ENCODE measurements at places on chromosomes 3 and 15.

GRCh38 chr3:22239011-22239410 is 488.0 kb upstream of the ZNF385D start:
- no peak for DNase-seq

- peak; percentile 23 for DNase-seq
Measured at GRCh38 chr3:128113817-128114794, 9.5 kb downstream of the RUVBL1 start.

DNA sequence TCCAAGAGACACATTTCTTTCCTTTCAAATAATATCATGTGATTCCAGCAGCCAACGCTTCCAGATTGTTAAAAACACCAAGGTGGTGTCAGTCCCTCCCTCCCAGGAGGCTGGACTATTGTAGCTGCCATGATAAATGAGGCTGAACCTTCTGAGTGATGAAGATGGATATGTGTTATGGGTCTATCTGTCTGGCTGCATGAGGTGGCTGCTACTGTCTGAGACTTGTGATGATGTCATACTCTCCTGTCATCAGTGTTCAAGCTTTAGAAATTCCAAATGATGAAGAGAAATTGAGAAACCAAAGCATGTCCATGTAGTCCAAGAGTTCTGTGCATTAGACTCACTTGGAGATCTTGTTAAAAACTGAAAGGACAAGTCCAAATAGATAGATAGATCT is 683.0 kb downstream of the NTRK3 start:
- DNase-seq, result no peak

- DNase-seq, result no peak
Measured at GRCh38 chr15:69090197-69090948, 70.1 kb upstream of the GLCE start.

GRCh38 chr3:159139326-159139725 is 337.5 kb downstream of the MFSD1 start:
- DNase-seq, result no peak

DNA sequence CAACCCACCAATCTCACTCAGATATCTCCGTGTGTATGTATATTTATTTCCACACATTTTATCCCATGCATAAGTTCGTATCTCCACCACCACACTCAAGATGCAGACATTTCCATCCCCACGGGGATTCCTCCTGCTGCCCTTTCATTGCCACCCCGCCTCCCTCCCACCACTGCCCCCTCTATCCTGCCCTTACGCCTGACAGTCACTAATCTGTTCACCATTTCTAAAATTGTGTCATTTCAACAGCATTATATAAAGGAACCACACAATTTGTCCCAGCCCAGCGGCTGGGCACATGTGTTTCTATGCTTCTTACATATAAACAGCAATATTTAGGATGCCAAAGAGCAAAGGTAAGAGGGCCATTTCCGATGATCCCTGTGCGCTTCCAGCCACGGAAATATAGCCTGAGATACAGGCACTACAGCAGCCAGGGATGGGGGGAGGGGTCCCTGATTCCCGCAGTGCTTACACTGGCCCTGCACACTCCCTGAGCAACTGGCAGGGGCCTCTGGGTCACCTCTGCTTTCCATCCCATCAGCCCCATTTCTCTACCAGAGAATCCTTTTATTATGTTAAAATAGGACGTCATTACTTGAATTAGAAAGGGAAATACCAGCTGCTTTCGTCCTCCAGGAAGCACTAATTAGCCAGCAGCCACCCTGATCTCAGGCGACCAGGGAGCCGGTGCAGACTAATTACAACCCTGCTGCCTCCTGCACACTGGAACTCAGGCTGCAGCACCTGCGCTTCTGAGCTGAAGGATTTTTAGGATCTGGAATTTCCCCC is 372.0 kb upstream of the ATP10A start:
- no peak for DNase-seq
